ENCODE measurements at places on chromosomes 11 and 22.

DNA sequence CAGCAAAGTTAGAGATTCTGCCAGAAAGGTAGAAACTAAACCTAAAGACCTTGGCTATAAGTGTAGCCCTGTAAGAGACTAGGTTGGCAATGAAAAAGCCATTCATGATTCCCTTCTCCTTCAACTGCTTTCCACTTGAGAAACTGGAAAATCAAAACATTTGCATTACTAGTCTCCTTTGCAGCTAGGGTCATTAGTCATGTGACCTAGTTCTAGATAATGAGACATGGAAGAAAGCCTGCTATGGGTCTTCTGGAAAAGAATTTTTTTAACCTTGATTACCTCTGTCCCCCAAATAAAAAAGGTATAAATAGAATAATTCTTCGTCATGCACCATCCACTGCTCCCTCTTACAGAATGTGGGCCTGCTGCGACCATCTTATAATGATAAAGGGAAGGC, 80.1 kb downstream of the SOX6 start:
- DNase-seq: no peak

DNA sequence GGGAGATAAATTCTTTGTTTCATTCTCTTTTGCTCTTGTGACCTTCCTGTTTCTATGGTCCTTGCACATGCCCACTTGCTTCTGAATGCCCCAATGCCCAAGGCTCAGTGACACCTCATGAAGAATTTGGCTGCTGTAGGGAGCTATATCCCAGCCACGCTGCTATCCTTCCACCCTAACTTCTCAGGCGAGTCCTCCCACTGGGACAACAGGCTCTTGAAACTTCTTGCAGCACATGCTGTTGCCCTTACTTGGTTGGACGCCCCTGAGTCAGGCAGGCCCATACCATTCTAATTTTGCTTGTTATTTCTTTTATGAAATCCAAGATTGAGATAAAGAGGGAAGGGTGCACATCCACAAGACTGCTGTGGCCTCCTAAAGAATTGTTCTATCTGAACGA, 57.6 kb upstream of the BLID start:
- no peak for DNase-seq

- DNase-seq: no peak
Measured at GRCh38 chr11:40161854-40162410, 1297.5 kb downstream of the LRRC4C start.

DNA sequence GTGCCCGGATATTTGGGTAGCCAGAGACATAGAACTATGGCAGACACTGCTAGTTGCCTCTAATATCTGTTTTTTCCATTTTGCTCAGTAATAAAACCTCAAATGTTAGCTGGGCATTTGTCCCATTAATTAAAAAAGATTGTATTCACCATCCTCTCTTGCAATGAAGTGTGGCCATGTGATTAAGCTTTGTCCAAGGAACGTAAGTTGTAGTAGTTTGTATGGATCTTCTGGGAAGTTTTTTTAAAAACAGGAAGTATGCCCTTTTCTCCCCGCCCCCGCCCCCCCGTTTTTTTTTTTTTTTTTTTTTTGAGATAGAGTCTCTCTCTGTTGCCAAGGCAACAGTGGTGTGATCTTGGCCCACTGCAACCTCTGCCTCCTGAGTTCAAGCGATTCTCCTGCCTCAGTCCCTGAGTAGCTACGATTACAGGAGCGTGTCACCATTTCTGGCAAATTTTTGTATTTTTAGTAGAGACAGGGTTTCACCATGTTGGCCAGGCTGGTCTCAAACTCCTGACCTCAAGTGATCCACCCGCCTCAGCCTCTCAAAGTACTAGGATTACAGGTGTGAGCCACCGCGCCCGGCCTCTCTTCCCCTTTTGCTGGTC, 1.7 kb upstream of the TMEM135 start:
- no peak for DNase-seq

GRCh38 chr11:36464720-36465119, 45.4 kb downstream of the TRAF6 start:
- DNase-seq: no peak

DNA sequence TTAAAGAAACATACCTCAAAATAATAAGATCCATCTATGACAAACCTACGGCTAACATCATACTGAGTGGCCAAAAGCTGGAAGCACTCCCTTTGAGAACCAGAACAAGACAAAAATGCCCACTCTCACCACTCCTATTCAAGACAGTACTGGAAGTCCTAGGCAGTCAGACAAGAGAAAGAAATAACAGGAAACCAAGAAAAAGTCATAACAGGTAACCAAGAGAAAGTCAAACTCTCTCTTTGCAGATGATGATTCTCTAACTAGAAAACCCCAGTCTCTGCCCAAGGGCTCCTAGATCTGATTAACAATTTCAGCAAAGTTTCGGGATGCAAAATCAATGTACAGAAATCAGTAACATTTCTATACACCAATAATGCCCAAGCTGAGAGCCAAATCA, 35.6 kb downstream of the TMEM123 start:
- DNase-seq: no peak

- no peak for DNase-seq
Measured at GRCh38 chr22:35381424-35382009, 621 bp downstream of the HMOX1 start.

DNA sequence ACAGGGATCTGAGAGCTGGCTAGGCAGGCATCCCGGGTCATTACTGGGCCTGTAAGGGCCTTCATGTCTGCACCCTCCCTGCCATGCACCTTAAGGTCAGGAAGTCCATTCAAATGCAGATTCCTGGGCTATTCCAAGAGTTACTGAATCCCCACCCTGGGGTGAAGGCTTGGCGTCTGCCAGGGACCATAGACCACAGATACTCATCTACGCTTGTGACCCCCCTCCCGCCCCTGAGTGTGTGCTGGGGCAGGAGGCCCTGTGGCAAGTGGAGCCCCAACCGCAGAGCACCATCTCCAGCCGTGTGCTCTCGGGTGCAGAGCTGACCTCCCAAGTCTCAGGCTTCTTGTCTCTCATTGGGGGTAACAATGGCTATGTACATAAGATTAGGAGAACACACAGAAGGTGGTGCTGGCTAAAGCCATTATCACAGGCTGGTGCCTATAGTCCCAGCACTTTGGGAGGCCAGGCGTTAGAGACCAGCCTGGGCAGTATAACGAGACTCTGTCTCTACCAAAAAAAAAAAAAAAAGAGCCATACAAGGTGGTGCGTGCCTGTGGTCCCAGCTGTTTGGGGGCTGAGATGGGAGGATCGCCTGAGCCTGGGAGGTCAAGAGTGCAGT, 19.1 kb upstream of the KCNQ1OT1 start:
- no peak for DNase-seq

DNA sequence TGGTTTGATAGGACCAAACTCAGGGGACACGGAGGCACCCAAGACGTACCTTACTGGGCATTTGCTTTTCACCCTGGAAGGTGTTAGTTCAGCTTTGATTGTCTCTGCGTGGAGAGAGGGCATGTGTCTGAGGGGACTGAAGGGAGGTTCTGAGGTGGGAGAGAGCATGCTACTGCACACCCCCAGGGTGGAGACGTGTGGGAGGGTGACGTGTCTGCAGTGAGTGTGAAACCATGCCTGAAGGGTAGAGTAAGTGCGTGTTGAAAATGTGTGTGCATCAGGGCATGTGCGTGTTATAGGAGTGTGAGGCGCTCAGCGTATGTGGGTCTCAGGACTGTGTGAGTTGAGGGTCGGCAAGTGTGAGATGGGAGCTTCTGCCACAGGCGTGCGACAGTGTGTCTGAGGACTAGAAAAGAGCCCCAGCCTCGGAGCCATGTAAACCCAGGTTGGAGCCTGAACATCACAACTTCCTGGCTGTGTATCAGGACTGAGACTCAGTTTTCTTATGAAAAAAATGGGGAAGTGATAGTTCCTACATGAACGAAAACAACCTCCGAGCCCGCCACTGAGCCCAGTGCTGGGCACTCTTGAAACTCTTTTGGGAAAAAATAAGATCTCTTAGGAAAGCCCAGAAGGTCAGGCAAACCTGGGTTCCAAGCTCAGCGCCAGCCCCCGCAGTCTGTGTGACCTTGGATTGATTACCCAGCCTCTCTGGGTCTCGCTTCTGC, 11.8 kb upstream of the KCNJ11 start:
- no peak for DNase-seq

DNA sequence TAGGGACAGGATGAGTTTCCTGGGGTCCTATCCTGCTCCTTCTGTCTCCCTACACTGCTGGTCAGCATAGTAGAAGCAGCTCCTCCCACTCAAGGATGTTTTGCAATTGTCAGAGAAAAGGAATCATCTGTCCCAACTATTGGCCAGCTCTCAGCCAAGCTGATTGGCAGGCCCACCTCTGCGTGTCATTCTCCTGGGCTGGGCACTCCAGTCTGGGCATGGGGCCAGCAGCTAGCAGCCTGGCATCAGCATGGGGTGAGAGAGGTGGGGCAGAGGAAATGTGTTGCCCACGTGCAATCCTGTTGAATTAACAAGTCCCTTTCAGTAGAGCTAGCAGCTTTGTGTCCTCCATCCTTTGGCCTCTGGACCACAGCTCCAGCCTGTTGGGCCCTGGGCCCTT, 14.1 kb downstream of the ANKK1 start:
- DNase-seq: no peak

DNA sequence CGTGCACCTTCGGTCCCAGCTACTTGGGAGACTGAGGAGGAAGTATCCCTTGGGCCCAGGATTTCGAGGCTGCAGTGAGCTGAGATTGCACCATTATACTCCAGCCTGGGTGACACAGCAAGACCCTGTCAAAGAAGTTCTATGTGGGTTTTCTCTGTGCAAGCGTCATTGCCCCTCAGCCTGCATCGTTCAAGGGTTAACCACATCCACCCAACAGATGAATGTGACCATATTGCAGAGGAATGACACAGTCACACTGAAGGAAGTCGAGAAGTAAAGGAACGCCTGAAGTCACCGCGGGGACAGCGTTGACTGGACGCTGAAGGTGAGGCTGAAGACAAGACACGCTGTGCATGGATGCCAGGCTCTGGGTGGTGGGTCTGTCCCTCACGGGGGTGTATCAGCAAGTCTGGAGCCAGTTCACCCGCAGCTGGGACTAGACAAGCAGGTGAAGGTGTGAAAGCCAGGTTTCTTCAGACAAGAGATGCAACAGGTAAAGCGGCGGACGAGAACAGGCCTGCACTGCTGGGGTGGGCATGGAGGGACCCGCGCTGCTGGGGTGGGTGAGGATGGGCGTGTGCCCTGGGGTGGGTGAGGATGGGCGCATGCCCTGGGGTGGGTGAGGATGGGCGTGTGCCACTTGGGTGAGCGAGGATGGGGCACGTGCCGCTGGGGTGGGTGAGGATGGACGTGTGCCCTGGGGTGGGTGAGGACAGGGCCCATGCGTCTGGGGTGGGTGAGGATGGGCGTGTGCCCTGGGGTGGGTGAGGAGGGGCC, 36.5 kb upstream of the TOLLIP start:
- no peak for DNase-seq

- DNase-seq: no peak
Measured at GRCh38 chr11:122864386-122865115, 18.0 kb upstream of the JHY start.

GRCh38 chr11:109547356-109548027, 125.5 kb downstream of the C11orf87 start:
- DNase-seq: peak; percentile 32

GRCh38 chr11:11786771-11787170, 55.0 kb upstream of the USP47 start:
- no peak for DNase-seq

DNA sequence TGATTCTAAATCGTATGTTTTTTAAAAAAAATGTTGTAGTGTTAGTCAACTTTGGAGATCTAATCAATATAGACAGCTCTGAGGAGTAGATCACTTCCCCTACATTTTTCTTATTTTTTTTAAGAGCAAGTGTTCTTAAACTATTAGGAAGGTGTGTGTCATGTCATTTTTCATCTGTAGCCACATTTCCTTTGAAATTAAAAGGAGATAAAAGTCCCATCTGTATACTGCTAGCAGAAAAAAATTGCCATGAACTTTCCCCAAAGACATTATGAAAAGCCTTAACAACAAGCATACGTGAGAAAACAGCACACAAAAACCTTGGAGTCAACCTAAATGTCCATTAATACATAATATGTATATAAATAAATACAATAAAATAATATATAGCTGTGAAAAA, 286.6 kb downstream of the ETS1 start:
- DNase-seq: no peak

DNA sequence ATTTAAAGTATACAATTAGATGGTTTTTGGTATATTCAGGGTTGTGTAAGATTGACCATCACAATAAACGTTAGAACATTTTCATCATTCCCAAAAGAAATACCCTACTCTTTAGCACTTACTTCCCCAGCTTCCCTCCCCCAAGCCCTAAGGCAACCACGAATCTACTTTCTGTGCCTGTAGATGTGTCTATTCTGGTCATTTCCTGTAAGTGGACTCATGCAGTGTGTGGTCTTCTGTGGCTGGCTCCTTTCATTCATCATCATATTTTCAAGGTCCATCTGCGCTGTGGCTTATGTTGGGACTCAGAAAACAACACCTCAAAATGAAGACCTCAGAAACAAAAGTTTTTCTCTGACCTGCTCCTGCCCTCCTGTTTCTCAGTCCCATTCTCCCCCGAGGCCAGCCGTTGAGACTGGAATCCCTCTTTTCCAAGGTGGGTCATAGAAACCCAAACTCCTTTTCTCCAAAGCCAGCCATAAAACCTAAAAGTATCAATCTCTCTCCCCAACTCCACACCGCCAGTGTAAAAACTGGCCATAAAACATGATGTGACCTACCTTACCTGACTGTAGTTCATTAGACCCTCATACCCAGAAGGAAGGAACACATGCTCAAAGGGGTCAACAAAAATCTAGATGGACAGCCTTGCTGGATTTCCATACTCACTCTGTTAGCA, 12.9 kb upstream of the TMPRSS13 start:
- DNase-seq: no peak

DNA sequence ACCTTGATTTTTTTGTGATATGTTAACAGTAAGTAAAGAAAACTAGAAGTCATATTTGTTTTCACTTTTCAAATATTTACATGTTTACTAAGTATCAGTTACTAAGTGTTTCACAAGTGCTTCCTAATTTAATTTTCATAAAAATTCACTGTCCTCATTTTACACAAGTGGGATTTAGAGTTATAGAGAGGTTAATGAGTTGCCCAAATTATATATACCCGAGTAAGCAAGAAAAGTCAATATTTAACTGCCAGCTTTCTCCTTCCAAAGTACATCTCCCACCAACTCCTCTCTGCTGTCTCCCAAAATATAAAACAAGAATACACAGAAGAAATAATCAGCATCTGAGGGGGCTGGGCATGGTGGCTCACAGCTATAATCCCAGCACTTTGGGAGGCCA, 896.7 kb upstream of the ANO3 start:
- DNase-seq: no peak

- DNase-seq: no peak
Measured at GRCh38 chr11:17751558-17751957, 17.0 kb downstream of the KCNC1 start.

DNA sequence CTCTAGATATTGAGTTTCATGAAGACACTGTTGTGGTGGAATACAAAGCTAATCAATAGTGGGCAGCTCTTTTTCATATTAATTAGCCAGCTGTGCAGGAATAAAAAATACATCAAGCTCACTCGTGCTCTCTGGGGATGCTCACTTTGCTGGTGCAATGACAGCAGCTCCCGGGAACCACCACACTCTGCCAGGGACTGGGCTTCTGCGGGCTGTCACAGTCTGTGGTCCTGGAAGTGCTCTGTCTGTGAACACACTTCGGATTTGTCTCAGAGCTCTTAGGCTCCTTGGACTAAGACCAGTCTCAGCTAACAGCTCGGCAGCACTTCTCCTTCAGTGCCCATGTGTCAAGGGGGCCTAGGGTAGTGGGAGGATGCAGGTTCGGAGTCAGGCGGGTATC, 393.5 kb downstream of the TENM4 start:
- no peak for DNase-seq
